GM13977 (cell line): ENCODE measurements at places on chromosomes 11 and 22.

GRCh38 chr11:129538323-129538722 lies 162.7 kb downstream of the BARX2 start:
- no peak for DNase-seq

DNA sequence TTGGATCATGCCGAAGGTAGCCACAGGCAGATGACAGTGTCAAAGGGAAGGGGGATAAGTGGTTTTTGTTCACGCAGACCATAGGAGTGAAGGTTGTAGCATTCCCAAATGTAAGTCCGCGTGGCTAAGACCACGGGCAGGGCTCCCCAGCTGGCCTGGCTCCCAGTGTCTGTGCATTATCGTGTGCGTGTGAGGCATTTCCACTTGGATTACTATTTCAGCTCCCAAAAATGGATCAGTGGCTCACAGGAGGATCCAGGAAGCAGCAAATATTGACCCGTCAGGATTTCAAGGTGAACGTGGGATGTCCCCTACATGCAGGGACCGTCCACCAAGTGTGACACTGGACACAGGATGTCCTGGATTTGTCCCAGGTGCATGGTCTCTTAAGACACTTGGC lies 10.6 kb downstream of the CDKN1C start:
- DNase-seq: no peak

GRCh38 chr22:50526834-50527801 lies 1.7 kb upstream of the SCO2 start:
- DNase-seq: peak; percentile 83

- DNase-seq: no peak
Observed at GRCh38 chr11:117037975-117038350, 60.3 kb downstream of the SIK3 start.

DNA sequence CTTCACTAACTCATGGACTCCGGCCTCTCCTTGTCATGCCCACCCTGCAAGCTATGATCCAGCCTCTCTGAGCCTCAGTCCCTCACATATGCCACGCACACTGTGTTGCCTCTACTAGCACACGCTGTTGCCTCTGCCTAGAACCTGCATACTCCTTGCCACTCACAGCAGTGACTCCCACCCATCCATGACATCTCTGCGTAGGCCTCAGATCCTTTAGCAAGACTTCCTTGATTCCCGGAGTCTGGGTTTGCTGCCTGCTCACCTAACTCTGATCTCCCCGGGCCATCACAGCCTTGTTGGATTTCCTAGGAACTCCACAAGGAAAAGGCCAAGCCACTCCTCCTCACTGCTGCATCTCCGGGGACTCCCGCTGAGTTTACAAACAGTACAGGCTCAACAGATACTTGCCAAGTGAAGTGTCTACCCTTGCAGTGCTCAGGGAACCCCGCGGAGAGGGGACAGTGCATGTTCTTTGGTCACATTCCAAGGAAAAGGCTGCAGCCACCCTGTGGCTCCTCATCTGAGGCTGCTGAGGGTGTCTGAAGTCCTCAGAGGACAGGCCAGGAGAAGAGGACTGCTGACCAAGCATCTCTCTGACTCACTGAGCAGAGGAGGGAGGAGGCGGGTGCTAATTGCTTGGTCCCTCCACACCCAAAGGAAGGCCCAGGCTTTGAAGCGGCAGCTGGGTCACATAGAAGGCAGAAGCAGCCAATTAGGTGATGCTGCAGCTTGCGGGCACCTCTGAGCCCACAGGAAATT lies 42.4 kb upstream of the NAV2 start:
- DNase-seq: no peak

- DNase-seq: no peak
Observed at GRCh38 chr22:24727218-24727851, 47.2 kb downstream of the PIWIL3 start.

DNA sequence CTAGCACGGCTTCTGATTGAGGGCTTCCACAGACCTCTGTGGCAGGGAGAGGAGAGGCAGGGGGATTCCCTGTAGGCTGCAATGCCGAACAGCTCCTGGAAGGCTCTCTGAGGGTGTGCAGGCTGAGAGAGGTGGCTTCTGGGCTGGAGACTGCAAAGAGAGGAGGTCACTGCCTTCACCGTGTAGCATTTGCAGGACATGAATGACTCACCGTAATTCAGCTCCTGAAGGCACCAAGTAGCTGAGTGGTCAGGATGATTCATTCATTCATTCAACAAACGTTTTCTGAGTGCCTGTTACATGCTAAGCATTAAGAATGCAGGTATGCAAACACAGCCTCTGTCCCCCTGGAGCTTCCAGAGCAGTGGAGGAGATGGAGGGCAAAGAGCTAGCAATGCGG lies 18.0 kb upstream of the EIF3D start:
- no peak for DNase-seq

DNA sequence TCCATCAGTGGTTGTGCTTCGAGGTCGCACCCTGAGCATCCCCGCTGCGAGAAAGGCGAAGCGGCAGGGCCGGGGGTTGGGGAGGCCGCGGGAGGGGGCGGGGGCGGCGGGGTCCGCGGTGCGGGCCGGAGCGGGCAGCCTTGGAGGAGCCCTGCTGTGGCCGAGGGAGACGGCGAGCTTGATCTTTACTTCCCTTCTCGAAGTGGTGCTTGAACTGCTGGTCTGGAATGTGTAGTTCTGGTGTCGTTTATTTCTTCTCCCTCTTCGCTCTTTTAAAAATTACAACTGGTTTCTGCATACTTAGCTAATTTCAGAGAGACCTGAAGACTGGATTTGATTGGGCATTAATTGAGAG lies 1.1 kb downstream of the APLP2 start:
- DNase-seq: no peak

- no peak for DNase-seq
Observed at GRCh38 chr11:116840746-116841296, 3.4 kb upstream of the APOA1 start.

GRCh38 chr11:76724171-76724768 lies 53.7 kb upstream of the LRRC32 start:
- no peak for DNase-seq

DNA sequence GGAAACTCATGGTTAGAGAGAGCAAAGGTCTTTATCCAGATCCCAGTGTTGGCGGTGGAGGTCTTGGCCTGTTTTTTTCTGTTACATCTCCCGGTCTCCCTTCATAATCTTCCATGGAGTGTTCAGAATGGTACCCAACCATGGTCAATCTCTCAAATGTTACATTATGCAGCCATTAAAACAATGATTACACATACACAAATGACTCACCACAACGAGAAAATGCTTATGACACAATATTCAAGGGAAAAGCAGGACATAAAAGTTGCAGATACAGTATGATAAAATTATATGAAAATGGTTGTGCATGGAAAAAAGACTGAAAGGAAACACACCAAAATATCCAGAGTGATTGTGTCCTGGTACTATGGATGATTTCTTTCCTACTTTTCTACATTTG lies 17.8 kb upstream of the CSNK1E start:
- no peak for DNase-seq

DNA sequence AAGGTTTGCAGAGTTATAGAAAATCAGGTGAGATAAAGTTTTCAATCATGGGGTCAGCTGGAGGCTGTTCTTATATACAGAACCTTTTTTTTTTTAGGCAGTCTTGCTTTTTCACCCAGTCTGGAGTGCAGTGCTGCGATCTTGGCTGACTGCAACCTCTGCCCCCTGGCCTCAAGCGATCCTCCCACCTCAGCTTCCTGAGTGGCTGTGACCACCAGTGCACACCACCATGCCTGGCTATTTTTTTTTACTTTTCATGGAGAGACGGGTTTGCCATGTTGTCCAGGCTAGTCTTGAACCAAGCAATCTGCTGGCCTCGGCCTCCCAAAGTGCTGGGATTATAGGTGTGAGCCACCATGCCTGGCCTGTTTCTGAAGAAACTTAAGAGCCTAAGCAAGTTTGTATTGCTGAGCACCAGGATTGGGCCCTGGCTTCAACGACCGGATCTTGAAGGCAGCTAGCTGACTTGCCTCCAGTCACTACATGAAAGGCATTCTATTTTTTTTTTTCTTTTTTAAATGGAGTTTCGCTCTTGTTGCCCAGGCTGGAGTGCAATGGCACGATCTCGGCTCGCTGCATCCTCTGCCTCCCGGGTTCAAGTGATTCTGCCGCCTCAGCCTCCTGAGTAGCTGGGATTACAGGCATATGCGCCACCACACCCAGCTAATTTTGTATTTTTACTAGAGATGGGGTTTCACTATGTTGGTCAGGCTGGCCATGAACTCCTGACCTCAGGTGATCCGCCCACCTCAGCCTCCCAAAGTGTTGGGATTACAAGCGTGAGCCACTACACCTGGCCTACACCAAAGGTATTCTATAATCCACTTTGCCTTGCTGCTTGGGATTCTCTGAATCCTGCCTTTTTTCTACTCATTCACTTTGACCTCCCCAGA lies 7.6 kb downstream of the XBP1 start:
- DNase-seq: no peak

GRCh38 chr22:42062506-42063170 lies 8.0 kb downstream of the NAGA start:
- no peak for DNase-seq

DNA sequence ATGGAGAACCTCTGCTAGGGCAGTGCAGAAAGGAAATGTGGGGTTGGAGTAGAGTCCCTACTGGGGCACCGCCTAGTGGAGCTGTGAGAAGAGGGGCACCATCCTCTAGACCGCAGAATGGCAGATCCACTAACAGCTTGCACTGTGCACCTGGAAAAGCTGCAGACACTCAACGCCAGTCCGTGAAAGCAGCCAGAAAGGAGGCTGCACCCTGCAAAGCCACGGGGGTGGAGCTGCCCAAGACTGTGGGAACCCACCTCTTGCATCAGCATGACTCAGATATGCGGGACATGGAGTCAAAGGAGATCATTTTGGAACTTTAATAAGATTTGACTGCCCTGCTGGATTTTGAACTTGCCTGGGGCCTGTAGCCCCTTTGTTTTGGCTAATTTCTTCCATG lies 8.7 kb downstream of the TSKU start:
- no peak for DNase-seq

DNA sequence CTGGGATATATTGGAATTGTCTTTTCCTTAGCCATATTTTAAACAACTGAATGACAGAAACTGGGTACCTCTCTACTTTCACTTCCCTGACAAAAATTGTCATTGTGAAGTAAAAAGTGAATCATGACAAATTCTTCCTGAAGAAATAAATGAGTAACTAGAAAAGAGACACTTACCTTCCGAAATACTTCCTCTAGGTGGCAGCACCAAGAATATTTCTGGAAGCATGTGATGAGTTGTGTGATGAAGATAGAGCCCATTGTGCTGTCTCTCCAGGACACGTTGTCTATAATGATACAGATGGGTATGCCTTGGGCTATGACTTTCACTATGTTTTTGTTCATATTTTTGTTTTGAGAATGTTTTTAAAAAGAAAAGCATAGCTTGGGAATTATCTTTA lies 21.5 kb downstream of the CASP4 start:
- peak; percentile 25 for DNase-seq

DNA sequence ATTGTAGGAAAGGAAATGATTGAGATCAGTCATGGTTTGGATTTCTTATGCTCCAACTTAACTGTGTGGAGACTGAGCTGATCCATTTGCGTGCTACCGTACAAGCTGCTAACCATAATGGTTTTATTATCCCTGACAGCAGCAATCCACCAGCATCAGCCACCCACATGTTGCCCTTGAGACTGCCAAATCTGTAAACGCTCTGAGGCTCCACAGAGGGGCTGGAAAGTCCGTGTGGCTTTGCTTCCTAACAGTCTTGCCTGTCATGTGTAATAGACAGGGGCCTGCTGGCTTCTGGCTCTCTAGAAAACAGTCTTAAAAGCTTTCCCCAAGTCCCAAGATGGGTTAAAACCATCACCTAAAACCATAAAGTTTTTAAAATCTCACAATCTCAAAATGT lies 30.1 kb downstream of the ATG16L2 start:
- no peak for DNase-seq

GRCh38 chr11:70454197-70454767 lies 56.0 kb downstream of the CTTN start:
- peak; percentile 63 for DNase-seq

GRCh38 chr11:45145379-45146071 lies 914 bp upstream of the PRDM11 start:
- DNase-seq: no peak

DNA sequence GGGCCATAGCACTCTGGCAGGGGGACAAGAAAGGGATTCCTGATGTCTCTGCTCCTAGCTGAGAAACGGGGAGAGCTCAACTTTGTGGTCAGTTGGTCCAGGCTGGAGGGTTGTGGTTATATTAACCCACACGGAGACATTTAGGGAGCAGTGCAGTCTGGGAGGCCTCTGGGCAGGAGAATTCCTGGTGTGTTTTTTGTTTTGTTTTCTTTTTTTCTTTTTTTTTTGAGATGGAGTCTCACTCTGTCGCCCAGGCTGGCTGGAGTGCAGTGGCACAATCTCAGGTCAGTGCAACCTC lies 88.0 kb upstream of the SHISAL1 start:
- DNase-seq: no peak

- no peak for DNase-seq
Observed at GRCh38 chr11:64008914-64009633, 22.8 kb downstream of the OTUB1 start.

DNA sequence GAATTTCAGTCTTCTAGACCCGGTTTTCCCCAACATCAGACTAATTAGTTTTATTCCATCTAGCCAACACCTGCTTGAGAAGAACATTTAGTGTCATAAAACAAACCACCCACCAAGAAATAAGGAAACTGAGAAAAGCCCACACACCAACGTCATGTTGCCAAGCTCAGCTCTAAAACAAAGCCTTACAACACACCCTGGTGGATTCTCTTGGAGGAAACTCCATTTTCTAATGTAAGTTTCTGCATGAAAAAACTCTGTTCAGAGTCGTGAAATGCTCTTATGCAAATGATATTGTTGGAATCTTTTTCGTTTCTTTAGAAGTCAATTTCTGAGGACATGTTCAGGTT lies 105.0 kb upstream of the RAG2 start:
- peak; percentile 55 for DNase-seq

DNA sequence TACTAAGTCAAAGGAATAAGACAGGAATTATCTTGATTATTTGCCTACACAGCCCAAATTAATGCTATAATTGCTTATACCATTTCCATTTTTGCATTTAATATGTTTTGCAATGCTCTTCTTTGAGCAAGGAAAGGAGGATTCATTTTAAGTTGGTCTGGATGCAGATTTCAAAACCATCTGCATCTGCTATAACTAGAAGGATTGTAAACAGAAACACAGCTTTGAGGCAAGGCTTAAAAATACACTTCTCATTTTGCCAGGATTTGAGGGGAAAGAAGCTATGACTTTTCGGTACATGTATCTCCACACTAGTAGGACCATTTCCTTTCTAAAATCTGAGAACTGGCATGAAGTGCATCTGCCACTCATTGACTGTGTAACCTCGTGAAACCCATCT lies 95.9 kb upstream of the MTNR1B start:
- no peak for DNase-seq

GRCh38 chr11:106553304-106553703 lies 465.0 kb downstream of the GUCY1A2 start:
- DNase-seq: no peak
